Esophagus mucosa (tissue), 1 donor: ENCODE measurements at places on chromosomes 3 and 15.

DNA sequence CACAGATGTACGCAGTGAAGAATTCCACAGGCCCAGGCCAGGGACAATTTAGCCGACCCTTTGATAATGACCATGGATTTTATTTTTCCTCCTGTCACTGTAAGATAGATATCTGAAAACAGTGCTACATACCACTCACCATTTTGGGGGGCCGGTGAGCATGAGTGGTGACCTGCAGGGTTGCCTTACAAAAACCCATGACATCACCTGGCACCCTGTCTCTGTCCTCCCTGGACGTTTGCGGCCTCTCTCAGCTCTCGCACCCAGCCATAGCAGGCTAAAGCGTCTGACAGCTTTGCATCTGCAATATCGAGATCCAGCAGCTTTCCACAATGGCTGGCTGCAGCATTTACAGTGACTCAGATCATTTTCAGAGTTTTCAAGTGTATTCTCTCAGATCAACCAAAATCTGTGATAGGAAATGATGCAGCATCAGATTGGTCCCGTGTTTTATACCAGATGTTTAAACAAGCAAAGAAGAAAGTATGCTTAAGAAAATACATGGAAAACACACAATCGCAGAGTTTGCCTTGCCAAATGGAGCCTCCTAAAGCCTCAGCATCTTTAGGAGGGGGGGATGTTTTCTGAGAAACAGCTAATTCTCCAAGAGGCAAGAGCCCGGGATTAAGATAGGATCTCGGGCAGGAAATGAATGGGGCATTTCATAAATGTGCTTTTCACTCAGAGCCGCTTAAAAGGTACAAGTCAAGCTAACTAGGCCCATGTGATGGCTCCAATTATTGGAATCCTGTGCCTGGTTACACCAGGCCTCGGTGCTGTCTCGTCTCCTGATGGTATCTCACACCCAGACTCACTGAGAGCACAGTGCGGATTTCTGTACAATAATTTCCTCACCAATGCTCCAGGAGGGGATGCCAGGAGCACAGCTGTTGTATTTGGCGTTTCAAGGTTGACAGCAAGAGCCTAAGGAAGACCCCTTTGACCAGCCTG lies 257.3 kb downstream of the XXYLT1 start:
- ATAC-seq: no peak

DNA sequence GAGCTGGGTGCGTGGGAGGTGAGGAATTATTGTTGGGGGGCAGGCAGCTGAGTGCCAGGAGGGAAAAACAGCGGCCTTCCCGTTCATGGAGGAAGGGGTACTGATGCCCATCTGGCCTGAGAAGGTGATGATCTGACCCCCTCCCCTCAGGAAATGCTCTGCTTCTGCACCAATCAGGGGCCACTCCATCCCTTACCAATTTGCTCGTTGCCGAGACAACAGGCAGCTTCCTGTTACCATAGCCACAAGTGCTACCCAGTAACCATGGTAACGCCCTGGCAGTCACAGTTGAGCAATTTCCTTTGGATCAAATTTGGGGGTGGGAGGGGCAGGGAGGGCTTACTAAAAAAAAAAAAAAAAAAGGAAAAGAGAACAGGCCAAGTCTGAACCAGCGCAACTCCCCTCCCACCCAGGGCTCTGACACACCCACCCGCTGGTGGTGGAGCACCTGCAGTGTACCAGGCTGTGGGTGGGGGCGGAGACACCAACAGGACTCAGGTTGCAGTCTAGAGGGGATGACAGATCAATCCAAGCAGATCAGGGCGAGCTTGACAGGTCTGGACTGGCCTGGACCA lies 13.7 kb downstream of the CELF6 start:
- peak; percentile 48 for ATAC-seq

DNA sequence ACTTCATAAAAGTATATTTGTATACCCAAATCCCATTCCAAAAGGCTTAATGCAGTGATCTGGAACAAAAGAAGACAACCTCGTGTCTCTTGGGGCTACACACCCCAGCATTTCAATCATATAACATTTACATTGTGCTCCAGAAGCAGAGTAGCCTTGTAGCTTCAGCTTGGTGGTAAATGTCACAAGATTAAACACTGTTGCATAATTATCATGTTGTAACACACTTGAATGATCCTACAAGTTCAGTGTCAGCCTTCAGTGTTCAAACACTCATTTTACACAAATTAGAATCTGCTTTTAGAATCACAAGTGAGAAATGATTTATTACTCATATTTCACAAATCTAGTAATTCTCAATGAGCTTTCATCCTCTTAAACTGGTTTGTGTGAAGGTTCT lies 122.6 kb downstream of the CNTN3 start:
- ATAC-seq: no peak

DNA sequence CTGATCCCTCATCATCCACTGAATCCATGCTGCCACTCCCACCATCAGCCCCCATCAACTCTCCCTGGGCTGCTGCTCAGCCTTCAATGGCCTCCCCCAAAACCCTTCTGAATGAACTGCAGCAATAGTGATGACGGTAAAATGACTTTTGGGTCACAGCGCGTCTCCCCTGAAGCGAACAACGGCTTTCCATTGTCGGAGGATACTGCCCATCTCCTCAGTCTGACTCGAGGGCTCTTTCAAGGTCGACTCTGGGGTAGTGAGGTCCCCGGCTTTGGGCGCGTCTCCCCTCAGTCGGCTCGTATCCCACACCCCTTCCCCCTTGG lies 57.2 kb upstream of the ZBTB38 start:
- no peak for ATAC-seq

- ATAC-seq: no peak
These were observed 5.2 kb downstream of the CDV3 start for GRCh38 chr3:133578548-133579191.

GRCh38 chr15:74179983-74180880 lies 6.7 kb downstream of the ISLR start:
- peak; percentile 17 for ATAC-seq

GRCh38 chr15:69472562-69472961 lies 19.9 kb downstream of the RPLP1 start:
- no peak for ATAC-seq

- no peak for ATAC-seq
These were observed 62.1 kb upstream of the TBC1D23 start for GRCh38 chr3:100198579-100199269.

- ATAC-seq: no peak
These were observed 290.8 kb downstream of the NEK10 start for GRCh38 chr3:27078246-27078913.

GRCh38 chr15:33021806-33022389 lies 172.6 kb downstream of the FMN1 start:
- ATAC-seq: peak; percentile 60

GRCh38 chr3:12822725-12823373 lies 18.5 kb downstream of the RPL32 start:
- ATAC-seq: no peak

DNA sequence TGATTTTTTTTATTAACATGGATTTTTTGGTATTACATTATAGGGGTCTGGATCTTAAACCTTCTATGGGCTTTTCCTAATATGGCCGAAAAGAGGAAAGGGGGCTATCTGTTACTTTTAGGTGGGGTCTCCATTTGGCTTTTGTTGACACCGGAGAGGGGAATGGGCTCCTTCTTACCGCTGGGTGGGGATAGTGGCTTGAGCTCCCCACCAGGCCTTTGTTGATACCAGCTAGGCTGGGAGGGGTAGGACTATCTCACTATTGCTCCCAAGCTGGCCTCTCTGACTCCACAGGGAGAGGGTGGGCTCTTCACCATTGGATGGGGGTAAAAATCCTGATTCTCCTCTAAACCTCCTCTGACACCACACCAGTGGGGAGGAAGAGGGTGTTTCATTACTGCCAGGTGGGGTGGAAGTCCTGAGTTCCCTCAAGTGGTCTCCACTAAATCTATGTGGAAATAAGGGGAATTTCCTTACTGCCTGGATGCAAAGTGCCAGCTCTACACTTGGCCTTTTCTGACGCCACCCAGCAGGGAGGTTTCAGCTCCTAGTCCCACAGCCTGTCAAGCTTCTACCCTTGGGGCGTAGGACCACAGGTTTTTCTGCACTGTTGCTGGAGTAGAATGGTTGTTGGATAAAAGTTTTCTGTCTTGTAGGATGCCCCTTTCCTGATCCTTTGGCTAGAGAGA lies 572.3 kb downstream of the MAGI1 start:
- no peak for ATAC-seq

GRCh38 chr3:13420831-13421765 lies 976 bp upstream of the NUP210 start:
- ATAC-seq: peak; percentile 36

DNA sequence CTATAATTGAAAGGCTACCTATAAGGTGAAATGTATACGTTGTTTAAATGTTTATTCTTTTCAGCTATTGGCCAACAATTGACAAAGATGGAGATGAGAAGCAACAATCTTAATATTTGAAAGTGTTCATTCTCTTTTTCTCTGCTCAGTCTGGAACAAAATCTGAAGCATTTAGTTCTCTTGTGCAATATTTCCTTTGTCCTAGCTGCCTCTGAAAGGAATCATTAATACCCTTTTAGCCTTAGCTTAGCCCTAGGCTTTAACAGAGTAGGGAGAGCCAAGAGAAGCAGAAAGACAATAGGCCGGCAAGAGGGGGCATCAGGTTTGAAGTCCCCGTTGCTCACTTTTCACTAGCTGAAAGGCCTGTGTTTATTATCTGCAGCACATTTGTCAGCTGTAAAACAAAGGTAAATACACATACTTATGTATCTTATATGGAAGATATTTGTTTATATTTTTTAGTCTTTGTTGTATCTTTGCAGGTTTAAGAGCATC lies 422.5 kb upstream of the SEMA6D start:
- ATAC-seq: no peak

- no peak for ATAC-seq
These were observed 152.8 kb downstream of the CHDH start for GRCh38 chr3:53693451-53693850.

- no peak for ATAC-seq
These were observed 84.9 kb upstream of the POU1F1 start for GRCh38 chr3:87361271-87361670.

GRCh38 chr3:185823078-185824044 lies 1.5 kb downstream of the IGF2BP2 start:
- ATAC-seq: peak; percentile 34

DNA sequence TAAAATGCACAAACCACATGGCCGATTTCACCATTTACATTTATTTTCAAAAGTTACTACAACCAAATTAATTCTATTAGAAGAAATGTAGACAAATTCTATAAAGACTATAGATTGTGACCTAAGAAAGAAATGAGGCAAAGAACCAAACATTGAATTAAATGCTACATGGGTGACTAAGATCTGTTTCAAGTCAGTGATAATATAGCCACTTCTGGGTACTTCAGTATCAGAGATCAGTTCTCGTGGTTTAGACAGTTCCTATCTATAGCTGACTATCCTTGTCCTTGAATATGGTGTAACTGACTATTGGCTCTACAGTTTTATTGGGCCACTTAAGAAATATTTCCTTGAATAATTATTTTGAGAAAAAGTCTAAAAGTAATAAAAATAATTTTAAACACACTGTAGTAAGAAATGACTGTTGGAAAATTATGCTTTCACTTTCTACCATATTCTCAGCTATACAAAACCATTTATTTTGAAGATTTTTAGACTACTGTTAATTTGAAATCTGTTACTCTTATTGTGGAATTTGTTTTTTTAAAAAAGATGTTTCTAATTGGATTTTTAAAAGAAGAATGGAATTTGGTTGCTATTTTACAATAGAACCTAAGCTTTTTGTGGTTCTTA lies 14.1 kb downstream of the KCNMB3 start:
- ATAC-seq: no peak

GRCh38 chr3:179734497-179735281 lies 81.8 kb downstream of the USP13 start:
- ATAC-seq: no peak

DNA sequence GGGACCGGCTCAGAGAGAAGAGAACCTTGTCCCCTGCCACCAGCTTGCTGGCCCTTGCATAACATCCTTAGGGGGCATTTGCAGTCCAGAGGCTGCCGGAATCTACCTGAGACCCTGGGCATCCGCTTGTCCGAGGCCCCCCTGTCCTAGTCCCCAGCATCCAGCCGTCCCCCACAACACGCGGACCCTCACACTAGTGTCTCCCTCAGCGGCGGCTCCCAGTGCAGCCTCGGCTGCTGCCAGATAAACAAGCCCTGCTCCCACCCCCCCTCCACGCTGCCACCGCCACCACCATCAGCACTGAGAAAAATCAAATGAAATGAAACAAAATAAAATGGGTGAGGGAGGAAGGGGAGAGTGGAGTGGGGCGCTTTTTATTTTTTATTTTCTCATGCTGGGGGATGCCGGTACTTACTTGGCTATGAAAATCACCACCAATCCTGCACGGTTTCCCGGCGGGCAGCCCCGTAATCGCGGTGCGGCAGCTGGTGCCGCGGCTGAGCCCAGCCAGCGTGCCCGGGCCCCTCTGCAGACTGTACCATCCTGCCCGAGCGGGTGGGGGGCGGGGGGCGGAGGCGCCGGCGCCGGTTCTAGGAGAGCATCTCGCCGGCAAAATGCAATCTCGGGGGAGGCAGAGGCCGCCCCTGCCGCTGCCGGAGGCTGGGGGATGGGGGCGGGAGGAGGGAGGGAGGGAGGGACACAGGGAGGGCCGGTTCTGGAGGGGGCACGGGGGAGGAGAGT lies at the start of gene ATP2B2:
TSS of gene ATP2B2 (minus strand) at position 537 of the 741 bp plus-strand sequence. CDS start 56,043 bp downstream, outside the sequence.
- no peak for ATAC-seq

GRCh38 chr15:63349156-63349555 lies 32.5 kb downstream of the CA12 start:
- peak; percentile 70 for ATAC-seq

DNA sequence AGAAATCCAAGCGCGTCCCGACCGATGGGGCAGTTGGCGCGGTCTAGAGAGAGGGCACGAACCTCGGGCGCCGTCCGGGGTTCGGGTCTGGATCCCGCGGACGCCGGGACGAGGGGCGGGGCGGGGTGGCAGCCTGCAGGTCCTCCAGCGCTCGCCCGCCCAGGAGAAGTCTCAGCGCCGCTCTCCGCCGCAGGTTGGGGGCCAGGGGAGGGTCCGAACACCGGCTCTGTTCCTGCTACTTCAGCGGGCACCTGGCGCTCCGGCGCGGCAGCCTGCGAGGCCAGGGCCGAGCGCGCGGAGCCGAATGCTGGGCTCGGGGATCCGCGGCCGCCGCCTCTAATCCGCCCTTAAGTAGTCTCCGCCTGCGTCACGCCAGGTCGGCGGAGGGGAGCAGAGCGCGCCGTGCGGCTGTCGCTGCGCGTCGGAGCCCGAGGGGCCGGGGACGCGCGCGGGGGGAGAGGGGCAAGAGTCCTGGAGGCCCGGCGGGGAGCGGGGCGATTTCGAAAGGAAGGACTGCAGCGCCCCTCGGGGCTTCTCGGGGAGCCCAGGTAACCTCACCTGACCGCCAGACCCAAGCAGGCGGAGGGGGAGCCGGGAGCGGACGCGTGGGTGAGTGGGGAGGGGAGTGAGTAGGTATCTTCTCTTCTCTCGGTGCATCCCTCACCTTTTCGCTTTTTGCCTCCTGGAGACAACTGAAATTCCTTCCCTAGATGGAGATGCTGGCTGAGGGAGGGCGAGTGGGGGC lies at the start of gene GJD2:
TSS of gene GJD2 (minus strand) at position 325 of the 745 bp plus-strand sequence. CDS start 510 bp downstream, outside the sequence.
- ATAC-seq: no peak

DNA sequence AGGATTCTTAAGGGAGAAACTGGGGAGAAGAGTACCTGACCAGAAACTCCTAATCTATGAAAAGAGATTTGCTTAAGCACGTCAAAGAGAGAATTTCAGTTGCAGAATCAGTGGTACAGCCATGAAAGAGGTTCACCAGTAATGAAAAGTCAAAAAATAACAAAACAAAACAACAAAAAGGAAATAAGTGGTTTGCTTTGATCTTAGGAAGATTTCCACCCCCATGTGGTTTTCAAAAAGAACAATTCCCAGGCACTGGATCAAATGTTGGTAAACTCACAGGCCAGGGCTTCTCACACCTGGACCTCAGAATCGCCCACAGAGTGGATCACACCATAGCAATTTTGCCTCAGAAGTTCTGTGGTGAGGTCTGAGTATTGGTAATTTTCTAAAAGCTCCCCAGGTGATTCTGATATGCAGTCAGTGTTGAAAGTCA lies 67.5 kb downstream of the TMEM39A start:
- ATAC-seq: no peak
